ENCODE measurements at places on chromosomes 12 and 14.

- no peak for DNase-seq
Observed at GRCh38 chr14:21185491-21185890, 29.6 kb upstream of the OR5AU1 start.

GRCh38 chr12:64821116-64821630 is 3.3 kb upstream of the TBC1D30 start:
- DNase-seq = no peak

DNA sequence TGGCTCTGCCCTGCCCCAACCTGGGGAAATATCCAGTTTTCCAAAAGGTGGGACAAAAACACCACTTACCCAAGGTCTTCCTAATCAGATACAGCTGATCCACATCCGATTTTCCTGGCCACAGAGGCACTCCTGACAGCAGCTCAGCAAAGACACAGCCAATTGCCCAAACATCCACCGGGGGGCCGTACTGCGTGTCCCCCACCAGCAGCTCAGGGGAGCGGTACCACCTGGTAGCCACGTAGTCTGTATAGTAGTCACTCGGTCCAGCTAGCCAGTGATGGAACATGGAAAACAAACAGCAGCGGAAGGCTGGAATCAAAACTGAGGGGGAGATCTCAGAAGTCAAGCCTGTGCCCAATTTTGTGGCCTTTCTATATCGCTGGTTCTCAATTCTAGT is 28.8 kb downstream of the DMAC2L start:
- DNase-seq = no peak

DNA sequence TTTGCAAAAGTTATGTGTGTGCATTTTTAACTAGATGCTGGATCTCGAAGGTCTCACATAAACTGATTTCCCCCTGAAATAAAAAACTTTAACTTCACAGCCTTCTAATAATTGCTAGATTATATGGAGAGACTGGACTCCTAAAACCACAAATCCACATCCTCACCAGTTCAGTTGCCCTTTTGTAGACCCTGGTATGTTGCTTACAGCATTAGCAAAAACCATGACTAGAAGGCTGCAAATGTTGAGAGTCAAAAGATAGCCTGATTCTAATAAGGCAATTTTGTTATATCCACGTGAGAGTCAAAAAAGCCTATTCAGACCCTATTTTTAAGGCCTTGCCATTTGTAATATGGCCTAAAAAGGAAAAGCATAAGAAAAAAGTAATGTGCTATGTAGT is 37.4 kb downstream of the RASSF8 start:
- DNase-seq = no peak

- no peak for DNase-seq
Observed at GRCh38 chr12:102865821-102866615, 51.0 kb downstream of the PAH start.

- DNase-seq = no peak
Observed at GRCh38 chr12:51521554-51522276, 69.3 kb upstream of the SCN8A start.

DNA sequence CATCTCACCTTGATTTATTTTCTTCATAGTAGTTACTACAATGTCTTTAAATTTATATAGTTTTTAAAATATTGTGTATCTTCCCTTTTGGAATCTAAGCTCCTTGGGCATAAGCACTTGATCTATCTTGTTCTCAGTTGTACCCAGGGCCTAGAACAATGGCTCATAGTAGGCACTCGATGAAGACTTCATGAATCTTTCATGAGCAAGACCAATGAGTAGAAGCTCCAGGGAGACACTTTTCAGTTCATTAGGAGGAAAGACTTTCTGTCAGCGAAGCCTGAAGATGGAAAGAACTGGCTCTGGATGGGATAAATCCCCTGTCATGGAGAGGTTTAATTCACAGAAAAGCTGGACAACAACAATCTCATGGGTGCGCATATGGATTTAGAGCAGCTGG is 140.2 kb upstream of the CRY1 start:
- DNase-seq = no peak

GRCh38 chr14:58216544-58216943 is 16.6 kb downstream of the ACTR10 start:
- DNase-seq = no peak

GRCh38 chr14:31712244-31713127 is 151.3 kb downstream of the NUBPL start:
- DNase-seq = no peak

GRCh38 chr12:3049611-3050249 is 27.4 kb upstream of the TSPAN9 start:
- no peak for DNase-seq

GRCh38 chr12:101795013-101795412 is 35.7 kb downstream of the GNPTAB start:
- no peak for DNase-seq

DNA sequence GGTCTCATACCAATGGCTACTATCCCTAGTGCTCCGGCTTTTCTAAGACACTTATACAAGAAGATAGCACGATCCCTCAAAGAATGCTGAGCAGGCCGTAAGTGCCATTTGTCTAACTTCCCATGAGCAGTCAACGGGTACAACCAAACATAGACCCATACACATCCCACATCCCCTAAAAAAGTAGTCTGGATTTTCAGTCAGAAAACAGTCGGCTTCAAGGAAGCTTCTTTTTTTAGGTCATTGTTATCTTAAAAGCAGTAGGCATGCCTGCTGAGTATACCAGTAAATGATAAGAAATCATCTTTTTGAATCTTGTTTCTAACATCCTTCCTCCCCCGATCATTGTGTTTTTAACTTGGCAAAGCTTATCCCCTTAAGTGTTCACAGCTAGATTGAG is 19.8 kb downstream of the OSBPL8 start:
- no peak for DNase-seq

- no peak for DNase-seq
Observed at GRCh38 chr12:132284827-132285741, 44.3 kb downstream of the GALNT9 start.

DNA sequence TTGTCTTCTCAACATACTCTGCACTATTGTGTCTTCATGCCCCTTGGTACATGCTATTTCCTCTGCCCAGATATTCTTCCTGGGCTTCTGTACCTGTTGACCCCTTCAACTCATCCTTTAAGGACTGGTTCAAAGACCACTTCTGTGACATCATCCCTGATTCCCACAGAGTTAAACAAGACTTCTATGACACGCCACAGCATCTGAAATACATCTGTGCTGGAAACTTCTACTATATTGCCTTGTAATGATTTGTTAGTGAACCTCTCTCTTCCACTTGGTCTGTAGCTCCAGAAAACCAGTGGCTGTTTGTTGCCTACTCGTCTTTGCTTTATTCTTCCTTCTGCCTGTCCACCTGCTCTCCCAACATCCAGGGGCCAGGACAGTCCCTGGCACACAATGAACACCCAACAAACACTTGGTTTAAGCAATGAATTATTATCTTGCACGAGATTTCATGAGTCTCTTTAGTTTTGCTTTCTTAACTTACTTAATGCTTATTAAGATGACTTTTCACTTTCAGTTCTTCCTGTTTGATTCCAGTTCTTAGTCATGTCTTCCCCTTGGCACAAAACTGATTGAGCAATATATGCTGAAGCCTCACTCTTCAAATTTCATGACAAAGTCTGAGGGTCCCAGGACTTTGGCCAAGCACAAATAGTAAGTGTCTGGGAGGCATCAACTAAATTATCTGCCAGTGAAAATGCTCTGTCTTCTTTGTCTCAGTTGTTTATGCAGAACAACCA is 485.9 kb downstream of the APAF1 start:
- no peak for DNase-seq

DNA sequence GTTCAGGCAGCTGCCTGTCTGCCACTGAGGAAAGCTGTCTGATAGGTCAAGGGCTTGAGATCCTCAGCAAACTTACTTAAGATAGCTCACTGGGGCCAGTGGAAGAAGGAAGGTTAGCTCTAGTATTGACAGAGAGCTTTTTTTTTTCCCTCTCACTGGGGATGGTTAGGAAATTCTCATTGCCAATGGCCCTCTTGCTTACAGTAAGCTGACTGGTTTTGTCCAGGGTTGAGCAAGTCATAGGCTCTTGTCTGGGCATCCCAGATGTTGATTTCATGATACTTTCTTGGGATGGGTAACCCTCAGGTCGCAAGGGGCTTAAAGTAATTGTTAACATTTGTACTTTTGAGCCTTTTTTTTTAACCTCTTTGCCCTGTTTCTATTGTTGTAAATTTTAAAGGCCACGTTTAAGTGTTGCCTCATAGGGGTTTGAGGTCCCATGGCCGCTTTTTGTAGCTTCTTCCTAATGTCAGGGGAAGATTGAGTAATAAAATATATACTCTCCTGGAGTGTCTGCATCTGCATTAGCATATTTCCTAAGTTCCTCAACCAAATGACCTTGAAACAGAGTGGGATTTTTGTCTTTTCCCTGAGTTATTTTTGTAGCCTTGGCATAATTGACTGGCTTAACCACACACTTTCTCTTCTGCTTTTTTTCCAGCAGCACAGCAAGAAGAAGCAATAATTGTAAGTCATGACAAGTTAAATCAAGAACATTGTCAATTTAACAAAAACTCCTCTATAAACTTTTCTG is 716.0 kb downstream of the LRFN5 start:
- no peak for DNase-seq

GRCh38 chr12:12553208-12553785 is 9.4 kb downstream of the DUSP16 start:
- no peak for DNase-seq

- no peak for DNase-seq
Observed at GRCh38 chr12:46718495-46718894, 107.3 kb downstream of the SLC38A4 start.

DNA sequence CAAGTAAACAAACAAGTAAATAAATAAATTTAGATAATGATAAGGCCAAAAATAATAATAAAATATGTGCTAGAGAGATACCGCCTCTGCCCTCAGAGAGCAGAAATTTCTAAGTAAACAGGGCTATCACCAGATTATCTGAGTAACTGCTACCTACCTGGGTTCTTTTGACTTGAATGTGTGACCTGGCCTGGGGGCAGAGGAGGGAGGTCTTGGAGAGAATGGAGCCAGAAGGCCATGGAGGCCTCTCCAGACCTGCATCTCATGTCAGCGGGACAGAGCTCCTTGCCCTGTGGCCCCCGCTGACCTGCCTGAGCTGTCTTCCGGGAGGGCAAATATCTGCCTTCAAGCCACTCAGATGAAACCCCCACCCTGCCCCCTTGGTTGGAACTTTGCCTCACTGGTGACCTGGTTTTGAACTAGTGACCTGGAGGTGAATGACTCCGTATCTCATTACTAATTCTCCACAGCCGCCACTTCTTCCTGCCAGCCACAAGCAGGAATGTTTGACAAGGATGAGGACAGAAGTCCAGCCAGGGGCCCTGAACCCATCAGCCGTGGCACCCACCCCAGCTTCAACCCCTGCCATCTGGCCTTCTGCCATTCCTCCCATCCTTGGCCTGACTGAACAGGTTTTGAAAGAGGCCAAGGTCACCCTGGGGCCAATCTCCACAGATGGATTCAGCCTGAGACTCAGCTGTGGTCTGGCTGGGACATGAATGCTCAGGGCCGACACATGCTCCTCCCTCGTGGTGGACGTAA is 86.8 kb upstream of the PARP11 start:
- no peak for DNase-seq

DNA sequence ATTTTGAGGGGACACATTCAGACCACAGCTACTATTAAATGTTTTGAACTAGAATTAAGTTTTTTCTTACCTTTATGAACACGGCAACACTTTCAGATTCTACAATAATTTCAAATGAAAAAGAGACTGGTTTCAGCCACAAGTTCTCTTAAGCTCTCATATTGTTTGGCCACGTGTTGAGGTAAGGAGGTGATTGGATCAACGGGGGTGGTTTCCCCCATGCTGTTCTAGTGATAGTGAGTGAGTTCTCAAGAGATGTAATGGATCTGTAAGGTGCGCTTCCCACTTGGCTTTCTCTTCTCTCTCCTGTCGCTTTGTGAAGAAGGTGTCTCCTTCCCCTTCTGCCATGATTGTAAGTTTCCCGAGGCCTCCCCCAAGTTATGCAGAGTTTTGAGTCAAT is 48.9 kb upstream of the DYRK2 start:
- DNase-seq = no peak

DNA sequence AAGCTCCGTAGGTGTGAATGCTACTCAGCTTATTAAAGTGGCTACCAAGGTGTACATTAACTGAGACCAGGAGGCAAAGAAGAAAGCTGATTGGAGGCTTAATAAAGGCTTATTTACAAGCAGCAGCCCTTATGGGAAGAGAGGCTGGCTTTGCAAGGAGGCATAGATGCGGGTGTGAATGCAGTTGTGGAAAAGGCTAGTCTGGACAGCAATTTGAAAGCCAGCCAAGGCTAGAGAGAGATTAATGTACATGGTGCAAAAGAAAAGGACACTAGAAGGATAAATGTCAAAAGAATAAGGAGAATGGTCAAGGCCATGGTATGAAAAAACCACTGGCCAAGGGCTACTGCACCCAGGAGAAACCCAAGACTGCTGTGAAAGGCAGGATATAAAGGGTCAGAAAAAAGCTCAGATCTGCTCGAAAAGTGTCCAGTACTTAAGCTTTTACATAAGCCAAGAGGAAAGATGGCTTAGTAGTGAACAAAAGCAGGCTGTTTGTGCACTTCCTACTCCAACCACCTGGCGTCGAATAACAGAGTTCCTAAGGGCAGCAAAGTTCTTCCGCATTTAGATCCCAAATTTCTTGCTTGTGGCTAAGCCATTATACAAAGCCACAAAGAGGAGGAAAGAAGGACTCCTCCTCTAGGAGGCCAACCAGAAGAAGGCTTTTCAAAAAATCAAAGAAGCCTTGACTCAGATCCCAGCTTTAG is 24.0 kb downstream of the KLRK1 start:
- no peak for DNase-seq

GRCh38 chr14:67373347-67373746 is 13.2 kb downstream of the EIF2S1 start:
- DNase-seq = no peak

- no peak for DNase-seq
Observed at GRCh38 chr14:104938960-104939359, 14.3 kb downstream of the PLD4 start.

DNA sequence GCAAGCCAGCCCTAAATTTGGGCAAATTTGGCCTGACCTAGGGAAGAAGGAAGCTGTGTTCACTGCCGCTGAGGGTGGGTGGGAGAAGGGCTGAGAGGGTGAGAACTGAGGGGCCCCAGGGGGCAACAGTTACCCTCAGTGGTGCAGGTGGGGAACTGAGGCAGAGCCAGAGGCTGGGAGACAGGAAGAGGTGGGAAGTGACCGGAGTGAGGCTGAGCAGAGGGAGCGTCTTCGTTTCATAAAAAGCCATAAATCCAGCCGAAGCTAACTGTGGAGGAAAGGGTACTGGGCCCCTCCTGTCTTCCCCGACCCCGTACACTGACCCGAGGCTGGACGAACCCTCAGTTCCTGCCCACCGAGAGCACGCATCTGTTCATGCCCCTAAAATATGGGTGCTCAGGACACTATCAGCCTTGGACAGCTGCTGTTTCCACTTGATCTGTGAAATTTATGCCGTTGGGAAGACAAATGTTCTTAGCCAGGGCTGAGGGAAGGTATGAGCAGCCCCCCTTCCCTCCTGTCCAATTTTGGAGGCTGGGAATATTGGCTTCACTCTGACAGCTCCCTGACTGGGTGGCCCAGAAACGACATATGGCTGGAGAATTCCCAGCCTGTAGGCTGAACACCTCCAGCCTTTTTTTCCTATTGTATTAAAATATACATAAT is 116.5 kb downstream of the KIF26A start:
- DNase-seq = no peak

GRCh38 chr12:14874882-14875281 is 10.8 kb downstream of the MGP start:
- no peak for DNase-seq

GRCh38 chr12:9760699-9761418 is at the start of gene CD69:
TSS of gene CD69 (minus strand) at chr12:9760901. CDS start at chr12:9760820, 81 bp downstream.
- peak; percentile 67 for DNase-seq
